ENCODE measurements at places on chromosomes 3 and 15.

- no peak for DNase-seq
Observed at GRCh38 chr15:41797201-41797944, 23.1 kb downstream of the MAPKBP1 start.

- DNase-seq, result peak; percentile 63
Observed at GRCh38 chr3:34783876-34784275, 855.4 kb upstream of the ARPP21 start.

- DNase-seq, result no peak
Observed at GRCh38 chr3:48784426-48785120, 63.1 kb downstream of the PRKAR2A start.

DNA sequence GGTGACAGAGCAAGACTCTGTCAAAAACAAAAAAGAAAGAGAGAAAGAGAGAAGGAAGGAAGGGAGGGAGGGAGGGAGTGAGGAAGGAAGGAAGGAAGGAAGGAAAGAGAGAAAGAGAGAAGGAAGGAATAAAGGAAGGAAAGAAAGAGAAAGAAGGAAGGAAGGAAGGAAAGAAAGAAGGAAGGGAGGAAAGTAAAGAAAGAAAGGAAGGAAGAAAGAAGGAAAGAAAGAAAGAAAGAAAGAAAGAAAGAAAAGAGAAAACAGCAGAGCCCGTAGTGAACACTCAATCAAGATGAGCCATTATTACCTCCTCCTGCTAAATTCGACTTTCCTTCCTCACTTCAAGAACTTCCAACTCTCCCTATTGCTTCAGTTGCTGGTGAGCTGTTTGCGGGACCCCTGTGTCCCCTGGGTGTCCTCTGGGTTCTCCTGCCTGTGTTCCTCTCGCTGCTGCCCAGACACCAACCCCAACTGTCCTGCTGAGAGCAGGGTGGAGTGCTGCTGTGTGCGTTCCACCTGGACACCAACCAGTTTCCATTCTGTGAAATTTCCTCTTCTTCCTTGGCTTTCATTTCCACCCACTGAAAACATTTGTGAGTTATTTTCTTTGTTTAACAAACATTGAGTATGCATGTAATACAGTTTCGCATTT, 266.4 kb downstream of the FAM43A start:
- DNase-seq, result no peak

DNA sequence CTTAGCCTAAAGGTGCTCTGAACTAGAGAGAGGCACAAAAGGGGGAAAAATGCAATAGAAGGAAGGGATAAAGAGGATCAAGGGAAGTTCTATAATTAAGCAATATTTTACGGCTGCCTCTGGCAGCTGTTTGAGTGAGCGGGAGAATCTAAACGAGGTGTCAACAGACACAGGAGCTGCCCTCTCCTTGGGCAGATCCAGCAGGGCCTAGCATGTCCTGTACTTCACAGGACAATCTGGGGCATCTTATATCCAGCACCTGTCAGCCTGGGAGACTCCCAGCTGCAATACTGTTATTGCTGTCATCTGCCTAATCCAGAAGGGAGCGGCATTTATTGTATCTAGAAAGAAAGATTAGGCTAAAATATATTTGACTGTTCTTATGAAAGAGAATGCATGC, 68.9 kb downstream of the WWTR1 start:
- no peak for DNase-seq

DNA sequence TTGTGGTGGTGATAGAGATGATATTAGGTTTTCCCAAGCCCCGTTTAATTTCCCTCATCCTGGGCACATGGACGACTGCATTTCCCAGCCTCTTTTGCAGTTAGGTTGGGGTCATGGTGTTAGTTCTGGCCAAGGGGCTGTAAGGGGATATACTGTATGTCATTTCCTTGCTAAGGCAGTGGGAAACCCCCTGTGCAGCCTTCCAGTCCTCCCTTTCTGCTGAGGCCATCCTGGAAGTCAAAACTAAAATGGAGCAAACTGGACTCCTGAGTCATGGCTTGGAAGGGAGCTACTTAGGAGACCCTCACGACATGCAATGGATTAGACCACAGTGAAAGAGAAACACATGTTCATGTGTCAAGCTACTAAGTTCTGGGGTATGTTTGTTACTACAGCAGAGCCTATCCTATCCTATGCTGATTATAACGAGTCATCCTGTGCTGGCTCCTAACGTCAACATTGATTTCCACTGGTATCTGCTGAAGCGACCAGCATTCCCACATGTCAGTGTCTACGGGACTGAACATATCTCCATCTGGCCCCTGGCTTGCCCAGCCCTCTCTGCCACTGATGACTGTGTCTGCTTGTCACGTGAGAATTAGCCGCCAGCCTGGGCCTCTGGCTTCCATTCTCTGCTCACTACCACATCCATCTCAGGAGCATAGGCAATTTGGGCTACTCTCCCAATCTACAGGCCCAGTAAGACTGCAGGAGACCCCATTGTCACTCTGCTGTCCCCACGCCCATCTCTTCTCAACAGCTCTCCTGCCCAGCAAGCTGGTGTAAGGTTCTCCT, 85.6 kb upstream of the MEF2A start:
- no peak for DNase-seq

DNA sequence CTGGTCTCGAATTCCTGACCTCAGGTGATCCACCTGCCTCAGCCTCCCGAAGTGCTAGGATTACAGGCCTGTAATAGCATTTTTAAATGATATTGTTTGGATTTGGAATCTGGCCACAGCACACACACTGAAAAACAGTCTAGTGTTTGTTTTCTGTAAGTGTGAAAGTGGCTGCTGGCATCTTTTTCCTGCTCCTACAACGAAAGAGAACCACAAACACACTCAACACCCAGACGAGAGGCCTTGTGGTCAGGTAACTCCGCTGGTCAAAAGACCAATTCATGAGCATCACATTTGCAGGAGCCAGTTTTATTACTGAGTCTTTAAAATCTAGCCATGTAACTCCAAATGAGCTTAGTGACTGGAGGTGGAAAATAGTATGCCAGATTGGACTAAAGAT, 50.2 kb downstream of the IMPG2 start:
- DNase-seq, result no peak

GRCh38 chr3:34216711-34217335, 418.4 kb downstream of the PDCD6IP start:
- DNase-seq, result no peak

- no peak for DNase-seq
Observed at GRCh38 chr3:635393-635792, 438.8 kb downstream of the CHL1 start.

- no peak for DNase-seq
Observed at GRCh38 chr3:107641572-107642307, 119.0 kb downstream of the BBX start.

DNA sequence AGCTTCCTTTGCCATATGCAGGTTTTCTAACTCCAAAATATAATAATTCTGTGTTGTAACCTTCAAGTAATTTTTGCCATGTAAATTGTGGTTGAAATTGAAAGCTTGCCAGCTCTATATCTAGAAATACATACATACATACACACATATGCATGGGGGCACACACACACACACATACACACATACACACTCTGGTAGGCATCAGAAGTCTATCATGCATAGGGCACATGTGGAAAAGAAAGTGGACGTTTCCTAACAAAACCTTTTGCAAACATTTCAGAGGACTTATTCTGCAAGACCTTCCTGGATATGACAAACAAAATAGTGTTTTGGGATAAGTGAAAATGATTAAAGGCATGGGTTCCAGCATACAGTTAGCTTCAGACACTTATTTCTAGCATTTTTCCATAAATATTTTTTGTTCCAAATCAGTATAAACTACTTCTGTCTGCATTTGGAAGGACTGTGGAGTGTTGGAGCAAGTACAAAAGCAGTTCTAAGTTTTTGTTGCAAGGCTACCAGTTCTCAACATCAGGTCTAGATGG, 578.9 kb downstream of the RBMS3 start:
- DNase-seq, result no peak

GRCh38 chr3:113450911-113451310, 9.6 kb upstream of the CFAP44 start:
- DNase-seq, result no peak

- DNase-seq, result no peak
Observed at GRCh38 chr15:20340331-20340811, 201.2 kb downstream of the GOLGA6L6 start.

DNA sequence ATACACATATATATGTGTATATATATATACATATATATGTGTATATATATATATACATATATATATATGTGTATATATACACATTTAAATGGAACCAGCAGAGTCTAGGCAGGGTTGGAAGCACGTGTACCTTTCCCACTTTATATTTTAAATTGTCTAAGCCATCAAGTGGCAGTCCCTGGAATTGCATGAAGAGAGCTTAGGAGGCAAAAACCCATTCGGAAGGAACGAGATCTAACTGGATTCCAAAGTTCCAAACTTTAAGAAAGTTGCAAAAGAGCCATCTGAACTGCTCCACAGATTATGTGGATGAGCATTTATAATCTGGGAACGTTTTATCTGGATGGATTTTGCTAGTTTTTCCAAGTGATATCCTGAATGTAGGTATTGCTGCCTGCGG, 186.5 kb downstream of the FOXP1 start:
- peak; percentile 34 for DNase-seq

DNA sequence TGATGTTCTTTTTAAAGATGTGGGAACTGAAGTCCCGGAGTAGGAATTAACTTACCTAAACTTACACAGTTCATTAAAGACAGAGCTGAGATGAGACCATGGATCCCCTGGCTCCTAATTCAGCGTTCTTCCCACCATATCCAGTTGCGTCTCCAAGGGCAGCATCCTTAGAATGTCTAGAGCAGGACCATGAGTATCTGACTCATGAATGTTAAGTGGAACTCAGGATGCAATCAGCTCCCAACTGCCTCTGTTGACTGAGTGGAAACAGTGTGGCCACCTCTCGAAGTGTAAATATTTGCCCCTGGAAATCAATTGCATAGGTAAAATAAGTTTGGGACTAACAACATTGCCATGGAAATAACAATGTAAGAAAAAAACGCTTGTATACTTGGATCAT, 2.5 kb downstream of the SNTN start:
- no peak for DNase-seq

- DNase-seq, result no peak
Observed at GRCh38 chr3:117814975-117815374, 1105.4 kb downstream of the TUSC7 start.

DNA sequence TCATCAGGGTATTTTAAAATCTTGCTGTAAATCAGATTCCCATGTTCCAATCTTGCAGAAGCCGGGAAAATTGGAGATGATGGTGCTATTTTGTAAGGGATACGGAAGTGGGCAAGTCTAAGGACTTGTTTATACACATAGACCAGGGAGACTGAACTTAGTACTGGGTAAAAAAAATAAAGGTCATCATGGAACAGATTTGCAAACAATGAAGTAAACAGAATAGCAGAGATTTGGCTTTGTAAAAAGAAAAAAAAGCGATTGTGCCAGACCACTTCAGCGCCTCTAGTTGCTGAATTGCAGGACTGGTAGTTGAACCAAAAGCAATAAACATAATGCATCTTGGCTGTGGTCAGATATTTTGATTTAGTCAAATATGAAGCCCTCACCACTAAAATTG, 229.1 kb downstream of the TP63 start:
- no peak for DNase-seq

GRCh38 chr3:71103430-71103921, 480.1 kb downstream of the FOXP1 start:
- DNase-seq, result no peak

DNA sequence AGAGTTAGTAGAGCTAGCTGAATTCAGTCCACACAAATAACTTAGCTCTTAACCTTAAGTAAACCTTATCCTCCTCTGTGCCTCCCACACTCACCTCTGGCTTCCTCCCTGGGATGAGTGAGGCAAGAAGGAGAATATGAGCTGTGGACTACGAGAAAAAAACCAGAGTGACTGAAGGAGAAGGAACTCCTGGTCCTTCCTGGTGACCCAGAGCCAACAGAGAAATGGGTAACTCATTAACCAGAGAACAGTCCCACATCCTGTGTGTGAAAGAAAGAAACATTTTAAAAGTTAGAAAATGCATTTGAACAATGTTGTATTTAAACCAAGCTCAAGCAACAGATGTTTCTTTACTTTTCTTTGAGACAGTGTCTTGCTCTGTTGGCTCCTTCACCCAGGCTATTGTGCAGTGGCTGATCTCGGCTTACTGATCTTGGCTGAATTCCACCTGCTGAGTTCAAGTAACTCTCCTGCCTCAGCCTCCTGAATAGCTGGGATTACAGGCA, 27.5 kb upstream of the FAM81A start:
- peak; percentile 75 for DNase-seq

- peak; percentile 30 for DNase-seq
Observed at GRCh38 chr3:188686324-188686723, 485.4 kb upstream of the TPRG1 start.

- DNase-seq, result no peak
Observed at GRCh38 chr3:182139627-182140357, 428.1 kb downstream of the SOX2 start.

GRCh38 chr3:54527953-54528352, 399.9 kb downstream of the LRTM1 start:
- DNase-seq, result no peak

DNA sequence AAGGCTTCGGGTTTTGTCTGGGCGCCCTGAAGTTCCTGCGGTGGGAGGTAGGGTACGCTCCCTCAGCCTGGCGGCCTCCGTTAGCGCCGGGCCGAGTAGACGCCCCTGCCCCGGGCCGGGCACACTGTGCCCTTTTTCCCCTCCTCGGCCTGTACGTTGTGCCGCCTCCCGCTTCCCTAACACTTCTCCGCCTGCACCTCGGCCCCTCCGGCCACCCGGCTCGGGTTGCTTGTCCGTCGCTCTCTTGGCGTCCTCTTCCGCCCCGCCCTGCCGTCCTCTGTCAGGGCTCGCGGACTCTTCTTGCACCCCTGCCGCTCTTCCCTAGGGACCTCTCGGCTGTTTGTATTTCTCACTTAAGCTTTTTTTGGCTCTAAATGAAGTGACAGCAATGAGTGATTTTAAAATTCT, 384 bp downstream of the KNL1 start:
- DNase-seq, result peak; percentile 56

DNA sequence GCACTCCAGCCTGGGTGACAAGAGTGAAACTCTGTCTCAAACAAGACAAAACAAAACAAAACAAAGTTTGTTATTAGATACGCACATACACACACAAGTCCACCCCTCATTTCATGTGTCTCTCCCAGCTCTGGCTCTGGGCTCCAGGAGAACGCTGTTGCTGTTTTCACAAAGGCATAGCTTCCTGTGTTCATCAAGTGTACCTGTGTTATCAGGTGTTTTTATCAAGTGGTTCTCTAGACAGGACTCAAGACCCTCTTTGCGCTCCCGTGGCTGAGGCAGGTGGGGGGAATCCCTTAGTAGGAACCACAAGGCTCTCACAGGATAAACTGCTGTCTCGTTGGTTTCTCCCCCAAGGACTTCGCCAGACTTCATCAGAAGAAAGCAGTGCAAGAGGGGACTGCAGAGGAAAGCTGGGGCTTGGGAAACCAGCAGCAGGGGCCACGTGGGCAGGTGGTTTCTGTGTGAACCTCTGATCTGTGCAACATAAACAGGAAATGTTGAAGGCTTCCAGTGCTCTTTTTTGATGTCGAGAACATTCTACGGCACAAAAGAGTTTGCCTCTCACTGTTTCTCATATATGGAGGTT, 6.9 kb upstream of the PPP1R2 start:
- DNase-seq, result no peak

GRCh38 chr3:5754602-5755001, 567.1 kb downstream of the EDEM1 start:
- DNase-seq, result peak; percentile 3

- DNase-seq, result peak; percentile 57
Observed at GRCh38 chr3:185685231-185686035, 99.3 kb downstream of the SENP2 start.
